ENCODE measurements at places on chromosomes 5 and 9.
A peak's percentile ranks its signal among the peaks of the same experiment; 100 is the strongest.

GRCh38 chr5:178334861-178335260, 102.3 kb upstream of the PHYKPL start:
- DNase-seq = no peak

- DNase-seq = no peak
Observed at GRCh38 chr5:140240987-140241706, 61.8 kb downstream of the PFDN1 start.

- DNase-seq = no peak
Observed at GRCh38 chr9:36880075-36880474, 154.0 kb downstream of the PAX5 start.

- DNase-seq = no peak
Observed at GRCh38 chr9:89022001-89022759, 30.9 kb downstream of the S1PR3 start.

GRCh38 chr5:113446358-113446927, 11.7 kb upstream of the TSSK1B start:
- DNase-seq = no peak

DNA sequence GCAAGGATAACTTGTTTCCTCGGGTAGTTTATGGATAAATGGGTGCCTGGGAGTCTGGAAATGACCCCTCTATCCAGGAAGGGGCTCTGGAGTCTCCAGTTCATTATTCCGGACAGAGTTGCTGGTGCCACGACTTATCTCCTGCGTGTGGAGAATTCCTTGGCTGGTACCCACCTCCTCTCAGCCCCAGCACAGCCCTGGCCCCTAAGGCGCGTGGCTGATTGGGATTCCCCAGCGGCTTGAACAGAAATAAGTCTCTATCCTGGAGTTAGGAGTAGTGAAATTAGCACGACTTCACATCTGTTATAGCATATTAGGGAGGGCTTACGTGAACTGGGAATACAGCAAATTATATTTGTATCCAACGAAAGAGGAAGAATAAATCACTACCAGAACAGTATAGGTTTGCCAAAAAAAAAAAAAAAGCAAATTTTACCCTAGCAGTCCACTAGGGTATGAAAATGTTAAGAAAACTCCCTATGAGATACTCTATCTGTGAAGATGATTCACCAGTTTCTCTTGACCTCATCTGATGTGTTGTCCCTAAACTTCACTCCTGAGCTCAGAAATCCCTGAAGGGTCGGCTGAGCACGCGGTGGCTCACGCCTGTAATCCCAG, 172.5 kb upstream of the OTULINL start:
- no peak for DNase-seq

DNA sequence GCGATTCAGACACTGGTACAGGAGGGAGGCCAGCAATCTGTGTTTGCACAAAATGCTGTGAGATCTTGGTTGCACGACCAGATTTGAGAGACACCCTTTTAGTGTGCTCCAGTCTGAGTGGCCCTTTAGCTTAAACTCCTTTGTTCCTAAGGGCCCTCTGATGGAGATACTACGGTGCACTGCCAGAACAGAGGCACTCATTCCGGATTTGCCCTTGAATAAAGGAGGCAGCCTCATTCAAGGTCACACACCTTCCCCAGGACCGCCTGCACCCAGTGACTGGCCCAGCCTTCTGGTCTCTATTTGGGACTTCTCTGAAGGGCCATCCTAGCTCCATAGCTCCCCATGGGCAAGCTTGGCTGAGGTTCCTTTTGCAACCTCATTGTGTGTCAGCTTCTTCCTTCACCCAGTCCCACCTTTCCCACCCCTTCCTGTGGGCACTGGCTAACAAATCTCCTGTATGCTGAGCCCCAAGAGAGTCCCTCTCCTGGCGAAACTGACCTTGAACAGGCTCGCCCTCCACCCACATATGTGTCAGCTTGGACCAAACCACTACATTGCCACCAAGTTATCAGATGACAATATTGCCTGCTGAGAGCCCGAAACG, 191.7 kb downstream of the GABBR2 start:
- DNase-seq = no peak

DNA sequence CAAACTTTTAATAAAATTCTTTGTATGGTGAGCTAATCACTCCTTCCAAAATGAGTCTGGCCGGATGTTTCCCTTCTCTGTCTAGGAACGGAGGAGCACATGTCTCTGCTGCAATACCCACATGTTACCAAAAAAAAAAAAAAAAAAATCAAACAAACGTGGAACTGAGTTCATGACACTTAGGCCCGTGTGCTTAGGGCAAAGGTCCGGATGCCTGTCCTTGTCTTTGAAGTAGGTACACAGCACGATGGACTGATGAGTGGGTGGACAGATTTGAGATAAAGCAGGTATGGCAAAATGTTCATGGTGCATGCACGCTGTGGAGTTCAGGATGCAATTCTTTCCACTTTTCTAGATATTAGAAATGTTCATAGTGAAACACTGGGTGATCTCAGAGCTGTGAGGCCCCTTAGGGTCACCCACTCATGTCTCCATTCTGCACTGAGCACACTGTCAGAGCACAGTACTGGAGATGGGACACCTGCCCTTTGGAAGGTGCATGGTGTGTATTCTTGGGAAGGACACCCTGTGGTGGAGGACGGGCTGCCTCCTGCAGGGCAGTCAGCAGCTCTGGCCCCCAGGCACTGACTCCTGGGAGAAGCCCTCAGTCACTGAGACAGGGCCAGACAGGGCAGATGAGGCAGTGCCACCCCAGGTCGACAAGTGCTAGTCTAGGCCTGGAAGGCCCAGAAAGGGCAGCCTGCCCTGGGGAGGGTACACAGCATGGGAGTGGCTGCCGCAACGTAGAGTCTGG, 43.6 kb downstream of the GADD45G start:
- DNase-seq = no peak

GRCh38 chr9:34985311-34985899, 4.1 kb upstream of the DNAJB5 start:
- peak; percentile 62 for DNase-seq

DNA sequence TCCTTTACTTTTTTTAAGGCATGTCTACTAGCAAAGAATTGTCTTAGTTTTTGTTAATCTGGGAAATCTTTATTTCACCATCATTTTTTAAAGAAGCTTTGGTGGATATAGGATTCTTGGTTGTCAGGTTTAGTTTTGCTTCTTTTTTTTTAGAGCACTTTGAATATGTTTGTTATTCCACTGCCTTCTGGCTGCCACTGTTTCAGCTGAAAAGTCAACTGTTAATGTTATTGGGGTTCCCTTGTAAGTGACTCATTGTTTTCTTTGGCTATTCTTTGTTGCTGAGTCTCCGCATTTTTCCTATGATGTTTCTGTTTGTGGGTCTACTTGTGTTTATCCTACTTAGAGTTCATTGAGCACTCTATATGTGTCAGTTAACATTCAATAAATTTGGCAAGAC, 44.4 kb downstream of the PHAX start:
- DNase-seq = no peak

DNA sequence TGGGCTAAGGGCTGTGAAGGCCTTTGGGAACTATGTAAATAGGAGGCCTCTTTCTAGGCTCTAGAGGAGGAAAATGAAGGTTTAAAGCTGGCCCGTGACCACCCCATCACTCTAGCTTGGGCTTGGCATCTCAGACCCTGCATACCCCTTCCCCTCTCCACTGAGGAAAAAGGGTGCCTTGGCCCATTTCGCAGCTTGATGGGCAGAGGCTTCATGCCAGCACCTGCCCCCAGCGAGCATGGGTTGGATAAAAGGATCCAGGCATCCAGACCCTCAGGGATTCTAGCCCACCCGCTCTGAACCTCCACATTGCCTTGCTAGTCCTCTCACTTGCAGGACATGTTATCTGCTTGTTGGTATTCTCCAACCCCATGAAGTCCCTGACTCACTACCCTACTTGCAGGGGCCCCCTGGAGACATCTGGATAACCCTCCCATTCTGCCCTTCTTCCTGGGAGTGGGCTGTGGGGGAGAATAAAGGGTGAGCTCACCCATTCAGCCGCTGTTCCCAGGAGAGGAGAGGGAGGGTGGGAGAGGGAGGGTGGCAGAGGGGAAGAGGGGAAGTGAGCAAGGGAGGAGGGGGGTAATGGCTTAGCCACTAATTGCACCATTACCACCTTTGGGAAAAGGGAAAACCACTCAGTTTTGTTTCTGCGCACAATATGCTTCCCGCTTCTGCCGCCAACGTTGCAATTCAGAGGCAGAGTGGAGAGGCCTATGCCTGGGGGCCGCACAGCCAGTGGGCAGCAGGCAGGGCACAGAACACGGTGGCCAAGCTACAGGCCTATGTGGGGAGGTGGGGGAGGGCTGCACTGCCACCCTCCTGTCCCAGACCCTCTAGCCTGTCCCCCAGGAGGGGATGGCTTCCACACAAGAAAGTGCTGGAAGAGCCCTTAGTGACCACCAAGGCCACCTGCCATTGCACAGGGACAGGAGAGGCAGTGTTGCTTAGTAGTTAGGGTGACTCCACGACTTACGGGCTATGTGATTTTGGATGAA, 2.1 kb upstream of the CAMK2A start:
- no peak for DNase-seq

DNA sequence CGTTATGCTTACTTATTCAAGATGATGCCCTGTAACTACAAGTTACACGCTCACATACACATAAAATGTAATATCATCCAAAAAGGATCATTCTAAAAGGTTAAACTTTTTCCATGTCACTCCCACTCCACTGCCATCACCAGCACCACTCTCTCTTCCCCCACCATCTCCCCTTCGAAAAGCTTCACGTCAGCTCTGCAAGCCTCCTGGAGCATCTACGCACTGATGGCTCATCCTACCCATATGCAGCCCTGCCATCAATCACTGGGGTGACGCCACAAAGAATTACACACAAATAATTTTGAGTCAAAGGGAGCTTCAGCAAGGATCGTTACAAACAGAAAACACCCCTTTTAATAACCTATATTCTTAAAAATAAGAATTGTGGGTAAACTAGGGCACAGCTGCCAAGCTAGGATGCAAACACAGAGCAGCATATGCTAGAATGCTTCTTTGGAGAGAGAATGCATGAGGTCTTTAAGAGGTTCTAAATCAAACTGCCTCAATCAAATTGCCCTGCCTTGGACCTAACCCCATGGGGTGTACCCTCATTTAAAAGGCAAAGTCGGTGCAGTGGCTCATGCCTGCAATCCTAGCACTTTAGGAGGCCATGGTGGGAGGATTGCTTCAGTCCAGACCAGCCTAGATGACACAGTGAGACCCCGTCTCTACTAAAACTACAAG, 56.1 kb downstream of the SHB start:
- no peak for DNase-seq

DNA sequence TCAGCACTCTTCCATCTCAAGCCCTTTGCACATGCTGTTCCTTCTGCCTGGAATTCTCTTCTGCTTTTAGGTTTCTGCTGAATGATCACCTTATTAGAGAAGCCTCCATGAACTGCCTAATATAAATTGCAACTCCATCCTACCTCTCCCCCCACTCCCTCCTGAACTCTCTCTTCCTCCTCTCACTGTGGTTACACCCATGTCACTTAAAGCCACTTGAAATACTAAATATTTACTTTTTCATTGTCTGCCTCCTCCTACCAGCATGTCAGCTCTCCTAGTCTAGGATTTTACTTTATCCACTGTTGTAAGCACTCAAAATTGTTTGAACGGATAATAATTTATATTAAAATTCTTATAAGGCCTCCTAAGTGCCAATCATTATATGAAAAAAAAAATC, 43.8 kb downstream of the ACTL7B start:
- no peak for DNase-seq

- DNase-seq = no peak
Observed at GRCh38 chr9:122221183-122221811, 7.5 kb downstream of the LHX6 start.

GRCh38 chr5:80777347-80778287, 122.8 kb upstream of the DHFR start:
- DNase-seq = no peak

GRCh38 chr9:82146677-82147076, 158.1 kb downstream of the SPATA31D1 start:
- no peak for DNase-seq

- no peak for DNase-seq
Observed at GRCh38 chr5:83467371-83468035, 4.0 kb upstream of the VCAN start.

- DNase-seq = peak; percentile 50
Observed at GRCh38 chr5:1724822-1725602, 74.6 kb downstream of the MRPL36 start.

DNA sequence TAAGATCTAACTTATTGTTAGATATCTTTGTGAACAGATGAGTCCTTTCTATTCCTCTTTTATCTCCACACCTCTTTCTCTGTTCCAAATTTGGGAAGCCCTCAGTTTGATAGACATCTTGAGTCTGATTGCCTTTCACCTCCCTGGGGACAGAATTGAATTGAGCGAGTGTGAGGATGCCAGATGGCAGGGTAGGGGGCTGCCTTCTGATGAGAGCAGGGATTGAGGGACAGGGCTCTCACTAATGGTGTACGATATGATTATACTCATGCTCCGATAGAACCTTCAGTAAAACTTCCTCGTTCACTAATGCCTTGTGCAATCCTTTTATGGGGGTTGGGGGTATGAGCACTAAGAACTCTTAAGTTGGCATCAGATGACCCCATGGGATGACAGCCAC, 172.1 kb upstream of the DAP start:
- DNase-seq = no peak

- no peak for DNase-seq
Observed at GRCh38 chr5:172579403-172579990, 61.6 kb upstream of the NEURL1B start.

- no peak for DNase-seq
Observed at GRCh38 chr5:130992621-130993020, 172.4 kb downstream of the HINT1 start.

DNA sequence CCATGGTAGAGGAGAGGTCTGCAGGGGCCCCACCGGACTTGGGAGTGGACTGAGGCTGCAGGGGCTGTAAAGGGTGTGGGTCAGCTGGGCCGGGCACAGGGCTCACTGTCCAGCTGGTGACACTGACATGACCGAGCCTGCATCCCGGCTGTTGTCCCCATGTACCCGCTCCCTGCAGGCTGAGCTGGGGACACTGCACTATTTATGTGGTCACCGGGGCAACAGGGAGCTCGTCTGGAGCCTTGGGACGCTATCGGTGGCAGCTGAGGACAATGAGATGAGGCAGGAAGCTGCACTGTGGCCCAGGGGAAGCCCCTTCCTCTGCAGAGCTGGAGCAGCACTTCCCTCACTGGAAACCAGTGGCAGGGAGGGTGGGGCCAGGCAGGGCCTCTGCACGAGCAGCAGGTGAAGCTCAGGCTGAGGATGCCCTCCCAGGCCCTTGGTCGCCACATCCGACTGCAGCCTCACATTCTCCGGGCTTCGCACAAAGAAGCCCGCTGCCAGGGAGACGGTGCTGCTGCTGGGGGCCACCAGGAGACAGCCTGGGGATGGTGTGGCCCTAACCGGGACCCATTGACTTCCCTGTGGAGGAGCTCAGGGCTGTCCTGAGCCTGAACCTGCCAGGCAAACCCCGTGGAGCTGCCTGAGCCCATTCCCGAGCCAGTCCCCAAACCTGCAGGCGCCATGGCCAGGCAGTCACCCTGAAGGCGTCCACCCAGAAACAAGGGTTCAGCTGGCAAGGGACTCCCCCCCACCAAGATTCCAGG, 26.4 kb downstream of the ZDHHC11B start:
- peak; percentile 49 for DNase-seq

GRCh38 chr5:149790276-149790675, 60.2 kb downstream of the PPARGC1B start:
- no peak for DNase-seq
